EL (cell line): ENCODE measurements at places on chromosomes 2 and 18.

- DNase-seq, result no peak
These were observed 848.8 kb downstream of the MBD2 start for GRCh38 chr18:53375621-53376020.

GRCh38 chr2:27024188-27024587 lies 8.6 kb upstream of the TMEM214 start:
- DNase-seq, result no peak

- peak; percentile 43 for DNase-seq
These were observed 247.3 kb upstream of the SP5 start for GRCh38 chr2:170467568-170468422.

GRCh38 chr18:35389095-35389618 lies 12.0 kb upstream of the ZNF396 start:
- DNase-seq, result peak; percentile 73

DNA sequence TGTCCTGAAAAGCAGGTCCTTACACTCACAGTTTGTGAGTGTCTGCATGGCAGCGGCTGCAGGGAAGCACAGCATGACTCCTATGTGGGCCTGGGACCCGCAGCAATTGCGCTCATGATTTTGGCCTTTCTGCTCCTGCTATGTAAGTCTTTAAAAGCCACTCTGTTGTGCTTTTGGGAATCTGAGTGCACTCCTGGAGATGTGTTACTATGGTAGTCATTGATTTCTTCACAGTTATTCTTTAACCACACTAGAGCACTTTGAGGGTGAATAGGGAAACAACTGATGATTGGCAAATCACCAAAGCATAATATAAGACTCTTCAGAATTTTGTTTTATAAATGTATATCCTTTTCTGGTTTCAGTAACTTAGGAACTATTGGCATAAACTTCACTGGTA lies 40.9 kb downstream of the DSG2 start:
- DNase-seq, result no peak

DNA sequence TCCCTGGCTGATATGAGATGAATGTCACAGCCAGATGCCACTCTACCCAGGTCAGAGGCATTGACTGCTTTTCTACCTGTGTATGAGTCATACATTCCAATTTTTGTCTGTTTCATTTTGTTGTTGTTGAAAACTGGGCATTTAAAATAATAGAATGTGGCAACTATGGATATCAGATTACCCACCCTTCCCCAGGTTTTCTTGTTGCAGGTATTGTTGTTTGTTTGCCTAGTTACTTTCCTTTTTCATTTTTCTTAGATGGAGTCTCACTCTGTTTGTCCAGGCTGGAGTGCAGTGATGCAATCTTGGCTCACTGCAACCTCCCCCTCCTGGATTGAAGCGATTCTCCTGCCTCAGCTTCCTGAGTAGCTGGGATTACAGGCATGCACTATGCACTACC lies 70.2 kb downstream of the LRRC30 start:
- no peak for DNase-seq

- DNase-seq, result no peak
These were observed 305.4 kb downstream of the AGAP1 start for GRCh38 chr2:235799281-235799680.

DNA sequence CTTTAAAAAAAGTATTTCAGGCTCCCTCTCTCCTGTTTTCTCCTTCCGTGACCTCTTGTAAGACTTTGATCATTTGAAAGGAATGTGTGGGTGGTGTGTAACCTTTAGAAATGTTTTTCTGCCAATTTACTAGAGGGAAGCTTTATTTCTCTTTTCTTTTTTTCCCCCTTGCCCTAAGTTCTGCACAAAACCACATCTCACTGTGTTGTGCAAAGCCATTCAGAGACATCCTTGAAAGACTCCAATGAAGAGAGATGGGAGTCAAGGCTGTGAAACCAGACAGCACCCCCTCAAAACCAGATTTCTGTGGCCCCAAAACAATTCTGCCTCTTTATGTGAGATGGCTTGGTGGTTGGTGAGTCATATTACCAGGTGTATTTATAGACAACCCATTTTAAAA lies 184.6 kb upstream of the ERBB4 start:
- peak; percentile 64 for DNase-seq

GRCh38 chr18:37396971-37397720 lies 168.5 kb downstream of the CELF4 start:
- no peak for DNase-seq

- no peak for DNase-seq
These were observed 119.3 kb downstream of the SETBP1 start for GRCh38 chr18:44799907-44800421.

- DNase-seq, result peak; percentile 37
These were observed 73.1 kb upstream of the PID1 start for GRCh38 chr2:229344151-229344551.

DNA sequence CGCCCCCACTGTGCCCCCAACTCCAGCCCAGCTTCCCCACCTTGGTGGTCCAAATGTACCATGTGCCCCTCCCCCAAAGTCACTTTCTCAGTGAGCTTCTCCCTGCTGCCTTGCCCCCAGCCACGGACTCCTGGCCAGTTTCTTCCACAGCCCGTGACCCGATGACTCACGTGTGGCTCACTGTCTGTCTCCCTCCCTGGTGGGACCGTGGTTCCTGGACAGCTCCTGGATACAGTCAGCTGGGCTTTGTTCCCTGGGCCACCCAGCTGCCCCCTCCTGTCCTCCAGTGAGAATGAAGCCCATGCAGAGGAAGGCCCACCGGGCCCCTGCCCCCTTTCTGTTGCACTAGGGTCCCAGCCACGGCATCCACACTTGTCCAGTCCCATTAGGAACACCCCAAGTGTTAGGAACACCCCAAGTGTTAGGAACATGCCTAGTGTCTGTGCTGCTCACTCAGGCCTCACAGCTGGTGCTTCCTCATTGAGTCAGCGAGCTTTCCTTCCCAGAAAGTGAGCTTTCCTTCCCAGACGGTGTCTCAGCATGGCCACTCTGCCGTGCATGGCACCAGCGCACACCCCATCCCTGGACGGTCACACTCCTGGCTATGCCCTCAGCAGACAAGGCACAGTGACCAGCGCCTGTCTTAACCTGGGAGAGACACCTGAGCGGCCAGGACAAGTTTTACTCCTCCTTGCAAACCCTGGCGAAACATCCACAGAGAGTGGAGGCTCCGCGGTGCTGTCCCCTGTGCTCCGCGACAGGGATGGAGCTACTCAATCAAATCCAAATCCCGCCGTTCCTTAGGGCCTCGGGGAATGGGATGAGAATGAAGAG lies 44.8 kb upstream of the CTDP1 start:
- DNase-seq, result no peak

GRCh38 chr2:25068217-25068616 lies 26.3 kb downstream of the EFR3B start:
- DNase-seq, result no peak

- DNase-seq, result peak; percentile 15
These were observed 193.4 kb downstream of the TDRD15 start for GRCh38 chr2:21317131-21317530.

DNA sequence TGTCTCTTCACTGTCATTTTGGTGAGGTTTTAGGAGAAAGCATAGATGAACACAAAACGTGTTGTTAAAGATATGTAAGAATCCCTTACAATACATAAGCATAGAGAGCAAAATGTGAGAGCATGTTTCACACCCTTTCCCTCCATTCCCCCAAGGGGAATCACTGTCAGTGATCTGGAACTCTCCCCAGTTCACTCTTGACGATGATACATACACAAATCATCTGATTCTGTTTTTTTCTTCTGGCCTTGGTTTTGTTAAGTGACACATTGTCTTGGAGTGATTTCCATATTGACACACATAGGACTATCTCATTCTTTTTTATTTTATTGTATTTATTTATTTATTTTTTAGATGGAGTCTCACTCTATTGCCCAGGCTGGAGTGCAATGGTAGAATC lies 53.7 kb upstream of the TANC1 start:
- DNase-seq, result peak; percentile 36

DNA sequence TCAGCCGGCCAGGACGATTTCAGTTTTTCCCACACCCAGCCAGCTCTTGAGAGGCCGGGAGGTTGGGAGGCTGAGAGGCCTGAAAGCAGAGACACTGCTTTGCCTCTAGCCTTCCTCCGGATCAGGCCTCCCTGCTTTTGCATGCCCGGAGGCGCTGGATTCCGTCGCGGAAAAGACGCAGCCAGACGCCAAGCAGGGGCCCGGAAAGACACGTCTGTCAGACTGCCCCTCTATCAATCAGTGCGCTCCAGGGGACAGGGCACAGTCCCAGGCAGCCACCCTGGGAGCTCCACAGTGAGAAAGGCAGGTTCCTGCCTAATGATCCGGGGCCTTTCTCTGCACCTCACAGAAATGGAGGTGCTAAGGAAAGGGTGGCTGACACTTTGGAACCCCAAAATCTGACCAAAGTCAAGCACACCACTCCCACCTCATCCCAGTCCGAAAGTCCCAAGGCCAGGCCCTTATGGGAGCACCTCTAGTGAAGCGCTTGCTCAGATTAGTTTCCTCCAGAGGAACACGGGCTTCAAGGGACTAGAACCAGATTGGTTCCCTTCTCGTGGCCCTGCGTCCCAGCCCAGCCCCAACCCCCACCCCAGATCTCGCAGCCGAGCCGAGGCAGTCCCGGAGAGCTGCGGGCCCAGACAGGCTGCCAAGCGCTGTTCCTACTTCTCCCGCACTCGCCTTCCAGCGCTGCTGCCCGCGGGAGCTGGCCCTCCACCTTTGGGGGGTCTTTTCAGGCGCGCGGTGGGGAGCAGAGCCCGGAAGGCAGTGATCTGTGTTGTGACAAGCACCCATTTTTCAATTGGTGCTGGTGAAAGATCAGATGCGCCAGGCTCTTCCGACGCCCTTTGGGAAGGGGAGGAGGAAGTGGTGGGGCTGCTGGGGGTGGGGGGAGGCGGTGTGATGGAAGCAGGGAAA lies 5.0 kb downstream of the DLX1 start:
- no peak for DNase-seq

DNA sequence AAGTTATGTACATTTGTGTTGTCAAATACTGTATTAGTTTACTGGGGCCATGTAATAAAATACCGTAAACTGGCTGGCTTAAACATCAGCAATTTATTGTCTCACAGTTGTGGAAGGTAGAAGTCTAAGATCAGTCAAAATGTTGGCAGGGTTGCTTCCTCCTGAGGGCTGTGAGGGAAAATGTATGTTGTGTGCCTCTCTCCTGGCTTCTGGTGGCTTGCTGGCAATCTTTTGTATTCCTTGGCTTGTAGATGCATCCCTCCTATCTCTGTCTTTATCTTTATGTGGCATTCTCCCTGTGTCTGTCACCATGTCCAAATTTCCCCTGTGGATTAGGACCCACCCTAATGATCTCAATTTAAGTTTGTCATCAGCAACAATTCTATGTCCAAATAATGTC lies 37.0 kb upstream of the SLC30A6 start:
- no peak for DNase-seq

DNA sequence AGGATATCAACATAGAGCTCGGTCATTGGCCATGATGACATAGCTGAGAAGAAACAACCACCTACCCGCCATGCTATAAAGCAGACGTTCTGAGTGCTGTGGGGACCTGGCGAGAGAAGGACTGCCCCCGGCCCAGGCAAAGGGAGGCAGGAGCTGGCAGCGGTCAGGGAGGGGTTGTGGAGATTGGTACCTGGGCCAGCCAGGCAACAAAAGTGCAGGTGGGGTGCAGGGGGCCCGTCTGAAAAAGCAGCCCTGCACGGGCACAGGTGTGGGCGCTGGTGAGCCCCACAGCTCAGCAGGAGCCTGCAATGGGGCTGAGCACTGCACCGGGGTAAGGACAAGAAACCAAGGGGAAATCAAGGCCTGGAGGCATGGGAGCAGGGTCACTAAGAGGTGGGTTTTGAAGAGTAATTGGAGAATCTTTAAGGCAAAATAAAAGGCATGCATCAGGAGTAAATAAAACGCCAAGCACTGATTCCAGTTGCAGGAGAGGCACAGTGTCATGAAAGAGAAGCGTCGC lies 464.0 kb downstream of the EIPR1 start:
- DNase-seq, result no peak

GRCh38 chr2:62140426-62141141 lies 55.3 kb upstream of the B3GNT2 start:
- no peak for DNase-seq

DNA sequence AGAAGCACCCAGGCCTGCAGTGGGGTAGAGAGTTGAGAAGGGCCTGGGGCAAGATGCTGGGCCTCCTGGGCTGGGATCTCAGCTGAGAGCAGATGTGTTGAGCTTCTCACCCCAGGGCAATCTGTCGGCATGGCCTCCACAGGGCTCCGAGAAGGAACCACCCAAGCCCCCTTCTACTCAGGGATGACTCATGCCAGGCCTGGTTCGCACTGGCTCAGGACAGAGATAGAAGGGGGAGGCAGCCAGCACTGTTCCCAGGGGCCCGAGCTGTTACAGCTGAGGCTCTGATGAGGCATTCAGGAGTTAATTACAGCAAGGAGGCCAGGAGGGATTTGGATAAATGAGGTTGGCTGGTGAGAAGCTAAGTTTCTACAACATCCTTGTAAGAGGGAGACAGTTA lies 62.5 kb downstream of the CENPO start:
- peak; percentile 87 for DNase-seq

- no peak for DNase-seq
These were observed 115.3 kb upstream of the FAM117B start for GRCh38 chr2:202519453-202519852.

DNA sequence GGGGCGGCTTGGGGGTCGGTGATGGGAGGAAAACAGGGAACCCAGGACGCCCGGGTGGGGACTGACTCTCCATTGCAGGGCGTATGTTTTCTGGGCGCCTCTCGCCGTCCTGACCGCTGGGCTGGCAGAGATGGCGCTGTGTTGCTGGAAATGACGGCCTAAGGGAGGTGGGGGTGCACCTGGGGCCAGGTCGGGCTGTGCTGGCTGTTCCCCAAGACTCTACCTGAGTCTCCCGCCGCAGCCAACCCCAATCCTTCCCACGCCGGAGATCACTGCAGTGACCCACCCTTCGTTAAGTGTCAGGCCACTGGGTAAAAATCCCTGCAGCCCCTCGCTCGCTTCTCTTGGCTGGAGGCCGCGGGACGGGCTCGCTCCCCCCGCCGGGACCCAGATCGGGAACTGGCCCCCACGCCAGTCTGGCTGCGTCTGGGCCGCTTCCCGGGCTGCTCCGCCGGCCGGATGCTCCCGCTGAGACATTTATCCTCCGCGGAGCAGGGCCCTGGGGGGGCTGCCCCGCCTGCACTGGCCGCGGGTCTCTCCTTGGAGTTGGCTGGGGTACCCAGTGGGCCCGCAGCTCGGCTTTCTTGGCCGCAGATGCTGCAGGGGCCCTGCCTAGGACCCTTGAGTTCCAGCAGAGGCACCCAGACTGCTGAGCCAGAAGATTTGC lies 7.8 kb upstream of the ARMC9 start:
- DNase-seq, result no peak

- peak; percentile 83 for DNase-seq
These were observed 9.8 kb downstream of the STEAP3 start for GRCh38 chr2:119233326-119234020.
